ENCODE measurements at places on chromosomes 3 and 15.

GRCh38 chr3:189953551-189953950 is 167.1 kb downstream of the P3H2 start:
- no peak for DNase-seq

- no peak for DNase-seq
Measured at GRCh38 chr3:108118038-108118768, 27.4 kb upstream of the CD47 start.

- no peak for DNase-seq
Measured at GRCh38 chr3:110031975-110032374, 694.6 kb upstream of the DPPA4 start.

DNA sequence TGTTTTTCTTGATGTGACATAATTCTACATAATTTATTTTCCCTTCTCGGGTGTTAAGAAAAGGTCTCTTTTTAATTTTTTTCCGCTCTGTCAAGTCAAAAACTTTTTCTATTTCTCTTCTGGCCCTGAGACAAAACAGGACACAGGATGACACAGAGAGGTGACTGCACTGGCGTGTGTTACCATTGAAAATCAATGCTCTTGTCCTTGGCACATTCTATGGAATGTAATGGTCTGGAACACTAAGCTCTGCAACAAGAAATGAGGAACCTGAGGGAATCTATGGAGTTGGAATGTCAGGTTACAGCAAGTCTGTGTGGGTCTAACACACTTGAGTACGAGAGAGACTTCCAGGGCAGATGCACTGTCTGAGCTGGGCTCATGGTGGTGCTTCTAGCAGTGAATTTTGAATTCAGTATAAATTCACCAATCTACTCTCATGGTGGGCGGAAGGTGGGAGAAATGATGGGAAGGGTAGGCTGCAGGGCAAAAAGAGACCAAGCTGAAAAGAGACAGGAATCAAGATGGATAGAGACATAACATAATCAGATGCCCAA is 508.3 kb downstream of the TUSC7 start:
- no peak for DNase-seq

DNA sequence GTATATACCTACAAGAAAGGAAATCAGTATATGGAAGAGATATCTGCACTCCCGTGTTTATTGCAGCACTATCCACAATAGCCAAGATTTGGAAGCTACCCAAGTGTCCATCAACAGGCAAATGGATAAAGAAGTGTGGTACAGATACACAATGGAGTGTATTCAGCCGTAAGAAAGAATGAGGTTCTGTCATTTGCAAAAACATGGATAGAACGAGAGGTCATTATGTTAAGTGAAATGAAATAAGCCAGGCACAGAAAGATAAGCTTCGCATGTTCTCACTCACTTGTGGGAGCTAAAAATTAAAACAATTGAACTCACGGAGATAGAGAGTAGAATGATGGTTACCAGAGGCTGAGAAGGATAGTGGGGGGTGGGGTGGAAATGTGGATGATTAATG is 53.1 kb downstream of the FAM81A start:
- DNase-seq: no peak
